ENCODE measurements at places on chromosomes 12 and 14. TPM values are rescaled to one million over a fixed set of nuclear protein-coding genes. Genes with fewer than 3 reads are reported as not detected.

DNA sequence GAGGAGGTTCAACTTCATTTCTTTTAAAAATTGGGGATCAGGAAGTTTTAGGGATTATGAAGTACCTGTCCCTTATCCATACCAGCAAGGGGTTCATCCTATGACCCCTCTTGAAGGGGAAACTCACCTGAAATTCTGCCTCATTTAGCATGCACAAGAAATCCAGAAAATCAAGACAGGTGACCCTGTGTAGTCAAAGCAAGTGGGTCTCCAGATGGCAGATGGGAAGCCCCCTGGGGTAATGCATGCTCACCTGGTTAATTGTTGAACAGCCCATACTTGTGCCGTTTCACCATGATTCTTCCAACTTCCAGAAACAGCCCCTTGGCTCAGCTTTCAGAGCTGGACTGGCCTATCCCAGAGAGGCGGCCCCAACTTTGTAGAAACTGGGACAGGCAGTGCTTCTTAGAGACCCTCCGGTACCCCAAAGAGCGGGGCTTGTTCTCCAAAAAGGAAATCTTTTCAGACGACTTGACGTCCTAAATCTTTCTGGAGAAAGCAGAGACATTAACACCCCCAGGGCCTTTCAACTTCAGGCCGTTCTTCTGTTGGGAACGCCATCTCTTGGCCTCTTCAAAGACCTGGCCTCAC is 66.3 kb upstream of the ESRRB start:
- no peak for DNase-seq

DNA sequence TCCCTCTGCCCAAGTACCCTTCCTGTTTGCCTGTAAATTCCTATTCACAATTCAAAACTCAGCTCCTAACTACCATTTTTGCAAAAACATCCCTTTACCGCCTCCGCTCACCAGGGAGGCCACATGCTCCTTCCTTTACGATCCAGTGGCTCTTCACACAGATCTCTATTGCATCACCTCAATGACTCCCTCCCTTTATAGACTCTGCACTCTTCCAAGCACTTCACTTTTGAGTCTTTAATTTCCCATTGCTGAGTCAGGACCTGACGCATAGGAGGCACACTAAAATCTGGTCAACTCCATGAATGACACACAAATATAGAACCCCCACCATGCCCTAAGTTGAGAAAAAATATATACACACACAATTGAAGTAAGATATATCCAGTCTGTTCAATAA is 45.9 kb downstream of the PPP1R13B start:
- DNase-seq, result no peak

OLR1 gene
- total RNA-seq, result not detected

GRCh38 chr14:88533064-88533602 is 21.7 kb downstream of the PTPN21 start:
- DNase-seq, result no peak

DNA sequence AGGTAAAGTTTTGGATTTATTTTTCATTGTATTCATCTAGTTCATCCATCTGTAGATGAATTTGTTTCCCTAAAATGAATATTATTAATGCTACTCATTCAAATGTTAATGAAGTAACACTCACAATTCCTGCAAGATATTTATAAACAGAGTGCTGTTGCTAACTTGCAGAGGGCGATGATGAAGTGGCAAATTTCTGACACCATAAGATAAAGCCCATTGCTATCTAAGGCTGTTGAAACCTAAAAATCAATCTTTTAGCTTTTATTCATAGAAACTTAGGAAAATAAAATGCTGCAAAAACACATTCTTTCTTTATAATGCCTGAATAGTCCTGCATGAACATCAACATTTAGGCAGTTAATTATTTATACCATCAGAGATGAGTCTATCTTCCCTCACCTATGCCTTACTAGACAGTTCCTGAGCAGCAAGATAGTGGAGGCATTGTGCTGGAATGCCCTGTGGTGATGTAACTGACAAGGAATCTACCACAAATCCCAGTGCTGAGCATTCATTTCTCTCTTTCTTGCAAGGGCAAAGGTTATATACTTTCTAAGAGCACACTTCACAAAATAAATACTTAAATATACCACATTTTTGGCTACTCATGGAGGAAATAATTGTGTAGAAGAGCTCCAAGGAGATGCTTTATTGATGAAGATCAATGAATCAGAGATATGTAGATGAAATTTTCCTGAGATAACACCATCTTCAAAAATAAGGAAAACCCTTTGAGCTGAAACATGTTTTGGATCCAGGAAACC is 57.6 kb downstream of the LMNTD1 start:
- no peak for DNase-seq

DNA sequence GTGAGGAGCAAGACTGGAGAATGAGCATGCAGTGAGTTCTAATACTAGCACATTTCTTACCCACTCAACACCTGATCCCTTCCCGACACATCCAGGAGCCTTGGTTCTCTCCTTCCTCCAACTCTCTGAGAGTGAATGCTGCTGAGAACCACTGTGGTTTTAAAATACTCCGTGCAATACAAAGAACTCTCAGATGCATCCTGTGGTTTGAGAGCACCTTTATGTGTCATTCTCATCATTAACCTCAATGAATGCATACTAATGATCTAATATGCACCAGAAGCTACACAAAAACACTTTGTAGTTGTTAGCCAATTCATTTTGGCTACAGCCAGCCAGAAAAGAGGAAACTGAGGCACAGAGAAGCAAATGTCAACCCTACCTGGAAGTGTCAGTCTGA is 87.6 kb downstream of the GALNT8 start:
- DNase-seq, result no peak

- no peak for DNase-seq
Measured at GRCh38 chr12:41619705-41620104, 431.6 kb downstream of the PDZRN4 start.

PGF gene
- 7.7 TPM for total RNA-seq

GRCh38 chr14:91753501-91754128 is 21.7 kb upstream of the CATSPERB start:
- no peak for DNase-seq

DNA sequence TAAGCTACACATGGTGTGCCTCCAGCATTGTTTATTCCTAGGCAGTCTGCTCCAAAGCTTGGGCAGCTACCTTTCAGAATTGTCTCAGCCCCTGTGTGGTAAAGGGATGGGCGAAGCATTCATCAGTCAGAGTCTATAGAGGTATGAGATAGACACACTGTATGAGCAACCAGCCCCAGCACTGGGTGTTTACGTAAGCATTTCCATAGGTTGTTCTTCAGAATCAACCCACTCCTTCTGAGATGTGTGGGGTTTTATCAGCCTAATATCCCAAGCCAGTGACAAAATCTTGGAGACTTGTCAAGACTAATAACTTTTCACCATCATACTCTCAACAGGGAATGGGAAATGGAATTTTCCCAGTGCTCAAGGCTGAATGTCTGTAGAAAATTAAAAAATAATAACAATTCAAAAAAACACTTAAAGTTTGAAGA is 98.2 kb downstream of the BTG1 start:
- no peak for DNase-seq

DNA sequence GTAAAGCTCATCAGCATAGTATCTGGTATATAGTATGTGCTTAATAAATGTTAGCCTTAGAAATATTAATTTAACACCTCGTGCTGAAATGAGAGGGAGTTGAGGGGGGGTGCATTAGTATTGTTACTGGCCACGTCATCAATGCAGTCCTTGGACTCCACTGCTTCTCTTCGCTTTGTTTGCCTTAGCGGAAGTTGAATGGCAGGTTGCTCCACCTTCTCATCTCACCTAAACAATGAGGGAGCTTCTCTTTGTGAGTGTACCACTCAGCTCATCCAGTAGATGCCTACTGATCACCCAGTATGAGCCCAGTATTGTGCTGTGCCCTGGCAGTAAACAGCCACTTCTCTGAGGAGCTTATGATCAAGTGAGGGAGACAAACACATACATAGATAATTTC is 4.5 kb downstream of the TMEM117 start:
- no peak for DNase-seq

DEPDC4 gene
- total RNA-seq, result not detected

LHX5 gene
- not detected for total RNA-seq

DNA sequence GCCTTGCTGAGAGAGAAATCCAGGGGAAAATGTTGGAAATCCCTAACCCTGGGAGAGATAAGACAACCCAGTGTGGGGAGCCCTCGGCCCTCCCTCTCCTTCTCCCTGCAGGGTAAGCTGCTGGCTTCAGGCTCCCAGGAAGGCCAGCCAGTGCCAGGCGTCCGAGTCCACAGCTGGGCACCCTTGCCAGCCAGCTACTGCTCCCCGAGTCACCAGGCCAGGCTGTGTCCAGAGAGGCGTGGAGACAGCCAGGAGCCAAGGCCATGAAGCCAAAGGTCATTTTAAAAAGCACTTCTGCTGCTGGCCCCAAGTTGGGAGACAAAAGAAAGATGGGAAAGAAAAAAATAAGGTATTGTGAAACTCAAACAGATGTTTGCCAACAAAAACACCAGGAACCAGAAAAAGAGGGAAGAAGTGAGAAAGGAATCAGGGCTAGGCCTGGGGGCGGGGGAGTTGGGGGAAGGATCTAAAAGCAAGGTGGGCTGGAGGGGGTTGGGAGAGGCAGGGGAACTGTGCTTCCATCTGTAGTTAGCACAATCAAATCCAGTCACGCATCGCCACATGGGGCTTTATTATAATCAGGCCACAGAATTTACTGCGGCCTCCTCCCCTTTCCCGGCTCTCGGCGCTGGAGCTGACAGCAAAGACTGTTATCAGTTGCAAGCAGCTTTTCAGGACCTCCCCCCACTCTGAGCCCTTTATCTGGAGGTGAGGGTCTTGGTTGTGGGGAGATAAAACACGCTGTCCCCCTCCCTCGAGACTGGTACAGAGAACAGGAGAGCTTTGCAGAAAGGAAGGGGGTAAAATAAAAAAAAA is 33.5 kb downstream of the RBM19 start:
- no peak for DNase-seq

PLCZ1 gene
- not detected for total RNA-seq

DNA sequence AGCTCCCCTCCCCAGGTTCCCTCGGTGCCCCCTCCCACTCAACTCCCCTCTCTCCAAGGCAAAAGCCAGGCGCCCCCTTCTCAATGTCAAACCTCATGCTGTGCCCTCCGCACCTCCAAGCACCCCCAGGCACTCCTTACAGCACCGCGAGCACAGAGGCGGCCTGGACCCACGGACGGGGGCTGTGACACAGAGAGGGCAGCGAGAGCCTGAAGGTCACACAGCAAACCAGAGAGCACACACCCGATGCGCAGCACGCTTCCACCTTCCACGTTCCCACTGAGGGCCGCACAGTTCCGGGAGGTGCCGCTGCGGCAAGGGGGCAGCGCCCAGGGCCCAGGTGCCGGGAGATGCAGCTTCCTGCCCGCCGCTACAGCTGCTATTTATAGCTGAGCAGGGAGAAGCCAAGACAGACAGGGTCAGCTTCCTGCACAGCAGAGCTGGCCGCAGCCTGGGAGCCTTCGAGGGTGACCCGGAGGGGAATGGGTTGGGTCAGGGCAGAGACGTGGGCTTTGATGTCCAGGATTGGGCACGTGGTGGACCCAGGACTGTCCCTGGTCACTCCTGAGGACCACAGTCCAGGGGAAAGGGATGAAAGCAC is 12.9 kb downstream of the NCOR2 start:
- DNase-seq, result no peak

DNA sequence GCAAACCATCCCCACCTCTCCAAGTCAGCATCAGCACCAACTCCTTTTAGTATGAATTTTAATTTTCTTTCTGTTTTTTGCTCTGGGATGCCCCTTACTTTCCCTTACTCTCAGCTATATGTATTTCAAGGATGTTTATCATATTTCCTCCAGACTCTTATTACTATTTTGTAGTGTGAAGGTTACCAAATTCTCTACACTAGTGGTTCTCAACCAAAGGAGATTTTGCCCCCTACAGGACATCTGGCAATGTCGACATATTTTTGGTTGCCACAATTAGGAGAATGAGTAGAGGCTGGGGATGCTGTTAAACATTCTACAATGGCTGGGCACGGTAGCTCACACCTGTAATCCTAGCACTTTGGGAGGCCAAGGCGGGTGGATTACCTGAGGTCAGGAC is 29.1 kb upstream of the SOS2 start:
- no peak for DNase-seq

TMTC1 gene
- 15.7 TPM for total RNA-seq

HCAR1 gene
- 0.34 TPM for total RNA-seq

- DNase-seq, result no peak
Measured at GRCh38 chr12:3992945-3993344, 119.7 kb upstream of the PARP11 start.

CD163L1 gene
- 4.7 TPM for total RNA-seq

DNA sequence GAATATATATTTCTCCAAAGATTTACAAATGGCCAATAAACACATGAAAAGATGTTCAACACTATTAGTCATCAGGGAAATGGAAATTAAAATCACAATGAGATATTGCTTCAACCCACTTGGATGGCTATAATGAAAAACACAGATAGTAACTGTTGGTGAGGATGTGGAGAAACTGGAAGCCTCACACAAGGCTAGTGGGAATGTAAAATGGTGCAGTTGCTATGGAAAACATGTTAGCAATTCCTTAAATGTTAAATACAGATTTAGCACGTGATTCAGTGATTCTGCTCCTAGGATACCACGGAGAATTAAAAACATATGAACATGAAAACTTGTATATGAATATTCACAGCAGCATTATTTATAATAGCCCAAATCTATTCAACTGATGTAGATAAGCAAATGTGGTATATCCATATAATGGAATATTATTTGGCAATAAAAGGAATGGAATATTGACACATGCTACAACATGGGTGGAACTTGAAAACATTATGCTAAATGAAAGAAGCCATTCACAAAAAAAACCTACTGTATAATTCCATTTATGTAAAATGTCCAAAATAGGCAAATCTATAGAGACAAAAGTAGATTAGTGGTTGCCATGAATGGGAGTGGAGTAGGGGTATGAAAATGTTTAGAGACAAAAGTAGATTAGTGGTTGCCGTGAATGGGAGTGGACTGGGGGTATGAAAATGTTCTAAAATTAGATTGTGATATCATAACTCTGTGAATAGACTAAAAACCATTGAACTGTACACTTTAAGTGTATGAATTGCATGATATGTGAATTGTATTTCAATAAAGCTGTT is 227.1 kb upstream of the DDHD1 start:
- DNase-seq, result no peak

- DNase-seq, result no peak
Measured at GRCh38 chr12:112861284-112861683, 45.5 kb upstream of the OAS1 start.

ATG101 gene
- total RNA-seq, result 41.7 TPM

- no peak for DNase-seq
Measured at GRCh38 chr14:104370256-104370870, 209.2 kb upstream of the C14orf180 start.

DPPA3 gene
- not detected for total RNA-seq

- no peak for DNase-seq
Measured at GRCh38 chr12:64944966-64945365, 120.5 kb downstream of the TBC1D30 start.

RNF212B gene
- total RNA-seq, result not detected
